ENCODE measurements at places on chromosomes 2 and 18.

DNA sequence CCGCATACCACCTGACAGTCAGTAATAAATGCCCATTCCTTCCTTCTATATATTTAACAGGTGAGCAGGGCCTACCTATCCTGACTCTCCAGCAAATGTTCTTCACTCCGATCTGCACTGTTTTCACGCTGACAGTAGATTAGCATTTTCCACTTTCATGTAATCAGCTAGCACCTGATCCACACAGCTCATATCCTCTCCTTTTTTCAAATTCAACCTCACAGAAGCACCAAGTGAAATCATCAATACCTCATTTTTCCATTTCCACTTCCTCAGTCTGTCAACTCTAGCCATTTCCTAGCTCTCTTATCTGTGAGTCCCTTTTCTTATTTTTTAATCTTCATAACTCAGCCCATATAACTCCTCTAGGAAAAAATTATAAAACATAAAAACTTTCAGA, 402.8 kb downstream of the ZEB2 start:
- DNase-seq = no peak

GRCh38 chr2:54360055-54360792, 95.9 kb upstream of the SPTBN1 start:
- DNase-seq = no peak

DNA sequence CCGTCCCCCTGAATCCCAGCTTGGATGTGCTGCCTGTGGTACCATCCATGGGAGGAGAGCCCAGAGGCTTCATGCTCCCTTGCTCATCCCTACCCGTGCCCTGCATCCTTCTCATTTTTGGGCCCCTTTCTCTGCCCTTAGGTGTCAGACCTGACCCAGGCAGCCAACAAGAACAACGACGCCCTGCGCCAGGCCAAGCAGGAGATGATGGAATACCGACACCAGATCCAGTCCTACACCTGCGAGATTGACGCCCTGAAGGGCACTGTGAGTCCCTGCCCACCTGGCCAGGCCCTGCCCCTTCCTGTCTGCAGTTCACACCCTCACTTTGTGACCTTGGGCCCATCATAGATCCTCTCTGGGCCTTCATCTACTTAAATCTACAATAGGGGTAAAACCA, 2.5 kb downstream of the DES start:
- DNase-seq = no peak

DNA sequence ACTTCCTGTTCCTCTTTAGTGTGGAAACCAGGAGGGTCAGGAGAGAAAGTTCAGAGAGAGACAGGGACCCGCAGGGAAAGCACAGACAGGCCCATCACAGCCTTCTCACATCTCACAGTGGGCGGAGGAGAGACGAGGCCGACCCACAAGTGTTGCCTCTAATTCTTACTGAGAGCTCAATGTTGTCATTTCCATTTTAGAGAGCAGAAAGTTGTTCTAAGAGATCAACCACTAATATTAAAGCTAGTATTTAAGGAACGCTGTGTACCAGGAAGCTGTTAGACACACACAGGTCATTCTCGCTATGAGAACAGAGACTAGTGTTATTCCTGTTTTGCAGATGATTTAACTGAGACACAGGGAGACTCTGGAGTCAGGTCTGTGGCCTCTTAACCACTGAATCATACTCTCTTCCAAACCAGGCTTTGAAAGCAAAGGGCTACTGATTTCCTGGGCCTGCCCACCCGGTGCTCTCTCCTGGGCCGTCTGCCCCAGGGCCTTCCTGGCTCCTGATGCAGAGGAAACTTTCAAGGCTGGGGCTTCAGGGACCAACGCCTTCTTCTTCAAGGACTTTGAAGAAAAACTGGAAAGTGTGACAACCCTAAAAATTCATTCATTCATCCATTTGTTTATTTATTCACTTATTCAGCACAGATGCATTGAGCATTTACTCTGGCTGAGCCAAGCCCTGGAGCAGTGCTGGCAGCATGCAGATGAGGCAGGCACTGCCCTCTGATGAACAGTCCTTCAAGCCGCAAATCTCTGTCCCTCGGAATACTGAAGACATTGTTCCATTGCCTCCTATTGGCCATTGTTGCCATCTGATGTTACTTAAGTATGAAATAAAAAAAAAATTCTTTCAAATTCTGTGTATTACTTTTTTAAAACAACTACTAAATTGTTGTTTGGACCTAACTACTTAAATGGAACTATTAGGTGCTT, 37.2 kb upstream of the BIN1 start:
- no peak for DNase-seq

DNA sequence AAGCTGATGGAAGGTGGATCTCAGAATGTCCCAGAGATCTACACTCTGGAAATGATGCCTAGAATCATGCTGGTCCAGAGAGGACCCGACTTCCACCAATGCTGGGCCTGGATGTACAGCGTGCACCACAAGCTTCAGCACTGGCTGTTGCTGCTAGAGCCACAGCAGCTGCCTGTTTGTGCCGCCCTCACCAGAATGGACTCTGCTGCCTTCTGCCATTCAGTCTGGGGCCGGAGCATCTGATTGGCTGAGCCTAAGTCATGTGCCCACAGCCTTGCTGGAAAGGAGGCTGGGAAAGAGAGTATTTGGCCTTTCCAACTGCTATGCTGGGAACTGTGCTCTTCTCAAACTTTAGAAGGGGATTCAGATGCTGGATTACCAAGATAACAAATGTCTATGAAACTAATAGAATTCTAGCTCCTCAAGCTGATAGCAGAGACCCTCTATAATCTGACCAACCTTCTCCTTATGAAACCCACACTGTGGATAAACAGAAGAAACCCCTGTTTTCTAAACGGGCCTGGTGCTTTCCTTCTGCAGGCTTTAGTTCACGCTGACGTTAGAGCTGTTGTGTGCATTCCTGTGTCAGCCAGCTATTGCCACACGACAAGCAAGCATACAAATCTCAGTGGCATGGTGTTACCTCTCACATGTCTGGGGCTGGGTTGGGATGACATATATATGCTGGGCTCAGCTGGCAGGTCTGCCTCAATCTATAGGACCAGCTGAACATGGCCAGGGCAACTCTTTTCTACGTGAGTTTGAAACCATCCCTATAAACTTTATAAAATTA, 4.1 kb upstream of the LOXHD1 start:
- DNase-seq = no peak

GRCh38 chr2:62203459-62203858, 7.5 kb downstream of the B3GNT2 start:
- DNase-seq = no peak

DNA sequence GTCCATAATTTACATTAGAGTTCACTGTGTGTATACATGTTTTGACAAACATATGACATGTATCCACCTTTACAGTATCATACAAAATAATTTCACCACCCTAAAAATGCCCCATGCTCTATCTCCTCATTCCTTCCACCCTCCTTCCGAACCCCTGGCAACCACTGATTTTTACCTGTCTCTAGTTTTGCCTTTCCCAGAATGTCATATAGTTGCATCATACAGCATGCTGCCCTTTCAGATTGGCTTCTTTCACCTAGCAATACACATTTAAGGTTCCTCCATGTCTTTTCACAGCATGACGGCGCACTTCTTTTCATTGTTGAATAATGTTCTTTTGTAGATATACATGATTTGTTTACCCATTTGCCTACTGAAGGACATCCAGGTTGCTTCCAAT, 10.4 kb downstream of the LRPPRC start:
- DNase-seq = no peak

DNA sequence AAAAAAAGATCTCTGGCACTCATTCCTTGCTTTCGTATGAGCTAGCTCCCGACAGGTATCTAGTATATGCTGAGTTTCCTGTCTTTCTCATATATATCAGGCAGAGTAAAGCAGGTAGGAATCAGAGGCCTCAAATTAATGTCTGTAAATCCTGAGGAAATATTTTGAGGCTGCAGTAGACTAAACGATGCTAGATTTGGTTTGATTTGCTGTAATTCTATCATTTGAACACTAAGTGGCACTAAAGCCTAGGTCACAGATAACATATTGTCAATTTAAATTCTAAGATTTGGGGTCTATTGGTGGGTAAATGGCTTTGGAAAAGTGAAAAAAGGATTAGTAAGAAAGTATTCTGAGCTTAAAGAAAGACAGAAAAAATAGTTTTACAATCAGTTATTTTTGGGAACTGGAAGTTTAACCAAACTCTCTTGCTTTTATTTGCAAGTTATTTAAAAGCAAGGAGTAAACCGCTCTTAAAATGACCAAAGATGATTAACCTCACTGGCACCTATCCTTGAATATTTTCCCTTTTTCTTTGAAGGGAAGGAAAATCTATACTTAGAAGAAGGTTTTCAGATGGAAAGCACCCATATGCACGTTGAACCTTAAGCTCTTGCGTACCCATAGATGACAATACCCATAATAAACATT, 37.6 kb upstream of the SLC4A10 start:
- DNase-seq = no peak

GRCh38 chr18:3152294-3152693, 67.5 kb downstream of the MYOM1 start:
- DNase-seq = no peak

DNA sequence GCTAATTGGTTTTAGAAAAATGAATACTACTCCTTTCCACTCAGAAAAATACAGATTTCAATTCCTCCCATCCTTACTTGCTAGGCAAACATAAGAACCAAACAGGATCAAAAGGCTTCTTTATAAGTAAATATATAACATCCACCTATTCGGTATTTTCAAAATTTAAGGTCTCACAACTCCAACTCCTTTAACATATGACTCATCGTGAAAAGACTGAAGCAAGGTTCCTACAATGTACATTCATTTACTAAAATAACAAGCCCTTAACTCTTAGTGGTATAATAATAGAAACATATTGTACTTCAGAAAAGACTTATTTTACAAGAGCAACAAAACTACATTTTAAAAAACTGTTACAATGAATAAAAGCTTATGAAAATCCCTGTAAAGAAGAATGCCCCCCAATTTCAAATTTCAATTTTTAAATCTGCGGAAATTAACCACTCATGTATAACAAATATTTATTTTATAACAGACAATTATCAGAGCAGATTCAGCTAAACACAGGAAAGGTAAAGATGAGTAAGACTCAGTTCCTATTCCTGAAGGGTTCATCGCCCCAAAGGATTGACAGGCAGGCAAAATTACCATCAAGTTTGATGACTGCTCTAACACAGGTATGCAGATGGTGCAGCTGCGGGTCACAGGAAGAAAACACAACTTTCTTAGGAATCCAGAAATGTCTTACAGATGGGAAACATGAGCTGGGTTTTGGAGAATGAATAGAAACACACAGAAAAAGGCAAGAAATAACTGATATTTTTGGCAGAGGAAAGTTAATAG, 96.4 kb downstream of the COBLL1 start:
- DNase-seq = no peak

DNA sequence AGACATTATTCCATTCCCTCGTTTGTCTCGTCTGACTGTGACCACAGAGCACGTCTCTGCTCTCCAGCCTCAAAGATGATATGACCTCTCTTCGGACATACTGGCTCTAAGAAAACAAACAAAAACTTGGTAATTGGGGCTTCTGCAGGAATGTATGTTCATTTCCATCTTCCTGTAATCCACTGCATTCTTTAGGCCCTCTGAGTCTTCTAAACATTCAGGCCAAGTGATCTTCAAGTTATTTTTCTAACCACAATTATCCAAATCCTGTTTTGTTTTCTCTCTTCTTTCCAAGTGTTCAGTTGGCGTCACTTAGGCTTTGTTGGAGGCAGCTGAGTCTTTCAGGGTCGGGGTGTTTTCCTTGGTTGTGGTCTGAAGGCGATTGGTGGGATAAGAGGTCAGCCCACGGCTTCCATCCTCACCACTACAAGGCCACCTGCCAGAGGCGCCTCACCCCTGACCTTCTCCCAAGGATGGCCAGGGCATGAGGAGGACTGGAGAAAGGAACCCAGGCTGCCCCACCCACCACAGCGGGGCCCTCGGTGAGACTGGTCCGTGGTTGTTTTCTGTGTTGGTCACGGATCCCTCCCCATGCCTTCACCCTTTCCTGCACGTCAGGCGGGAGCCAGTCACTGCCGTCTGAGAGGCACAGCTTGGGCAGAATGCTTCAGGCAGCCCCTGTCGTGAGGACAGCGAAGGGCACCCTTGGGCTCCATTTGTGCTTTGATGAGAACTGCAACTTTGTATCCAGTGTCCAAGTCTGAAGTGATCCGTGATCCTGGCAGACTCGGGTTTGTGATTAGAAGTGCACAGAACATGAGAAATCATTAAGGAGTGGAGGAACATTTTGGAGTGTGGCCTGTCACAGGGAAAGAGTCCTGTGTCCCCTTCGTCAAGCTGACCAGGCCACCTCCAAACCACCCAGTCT, 88.6 kb upstream of the FHL2 start:
- no peak for DNase-seq

GRCh38 chr2:108169982-108170625, 69.7 kb upstream of the SULT1C3 start:
- no peak for DNase-seq

- no peak for DNase-seq
Measured at GRCh38 chr2:192230889-192231453, 36.2 kb upstream of the TMEFF2 start.

GRCh38 chr2:165293440-165294420, 54.5 kb downstream of the SCN2A start:
- DNase-seq = peak; percentile 64

- no peak for DNase-seq
Measured at GRCh38 chr18:55320424-55321264, 267.3 kb downstream of the TCF4 start.

- DNase-seq = no peak
Measured at GRCh38 chr18:44668270-44668975, 12.3 kb upstream of the SETBP1 start.

DNA sequence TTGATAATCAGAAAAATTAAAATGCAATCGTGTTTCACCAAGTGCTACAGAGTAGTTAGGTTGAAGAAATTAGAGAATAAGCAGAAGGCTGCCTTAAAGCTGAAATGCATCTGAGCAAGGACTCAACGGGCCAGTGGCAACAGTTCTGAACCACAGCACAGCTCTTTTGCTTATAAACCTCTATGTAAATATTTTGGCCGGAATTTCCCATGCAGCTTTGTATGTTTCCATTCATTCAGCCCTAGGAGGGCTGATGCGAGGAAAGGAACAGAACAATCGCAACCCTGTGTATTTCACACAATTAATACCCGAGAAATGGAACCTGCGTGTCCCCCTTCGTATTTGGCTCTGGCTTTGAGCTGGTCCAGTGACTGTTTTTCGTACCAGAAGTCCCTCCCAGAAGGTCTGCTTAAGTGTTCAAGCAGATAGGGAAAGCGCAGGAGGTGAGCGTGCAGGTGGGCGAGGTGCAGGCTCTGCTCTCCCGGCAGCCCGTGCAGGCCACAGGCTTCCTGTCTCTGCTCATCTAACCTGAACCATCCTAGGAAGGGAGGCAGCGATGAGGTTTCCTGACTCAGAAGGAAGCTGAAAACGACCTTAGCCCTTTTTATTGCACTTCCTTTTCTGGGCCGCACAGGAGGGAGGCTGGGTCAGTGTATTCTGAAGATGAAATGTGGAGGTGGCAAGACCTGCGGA, 67.3 kb downstream of the ASB1 start:
- DNase-seq = no peak

DNA sequence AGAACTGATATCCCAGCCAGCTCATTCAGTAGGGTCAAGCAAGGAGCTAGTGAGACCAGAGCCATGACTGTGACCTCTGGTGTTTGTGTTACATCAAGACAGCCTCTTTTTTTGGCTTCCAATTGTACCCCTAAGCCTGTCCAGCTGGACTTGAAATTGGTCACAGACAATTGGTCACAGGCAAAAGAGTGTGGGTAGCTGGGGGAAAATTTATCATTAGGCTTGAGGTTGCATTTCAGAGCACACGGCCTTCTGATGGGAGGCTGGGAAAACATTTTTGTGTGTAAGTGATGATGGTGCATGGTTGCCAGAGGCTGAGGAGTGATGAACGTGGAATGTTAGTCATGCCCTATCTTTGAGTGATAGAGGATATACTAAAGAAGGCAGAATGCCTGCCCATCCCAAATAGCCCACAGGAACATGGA, 285.1 kb upstream of the SLC14A2 start:
- DNase-seq = no peak

- no peak for DNase-seq
Measured at GRCh38 chr2:206935991-206936842, 3.1 kb upstream of the CPO start.
